Body of pancreas (tissue), 4 donors: ENCODE measurements at places on chromosomes 3 and 15. TPM values are rescaled to one million over a fixed set of nuclear protein-coding genes. Genes with fewer than 3 reads are reported as not detected.
A peak's percentile ranks its signal among the peaks of the same experiment; 100 is the strongest.

GRCh38 chr3:129056451-129057173 lies 4.0 kb upstream of the GP9 start:
- H3K4me1 ChIP-seq, result peaks cover 62% of the 10 kb centered on the region
- H3K27me3 ChIP-seq, result no peaks in the 10 kb centered on the region
- no peaks in the 10 kb centered on the region for H3K36me3 ChIP-seq
- H3K4me3 ChIP-seq, result no peak overlapping the region
- DNase-seq, result no peak

DNA sequence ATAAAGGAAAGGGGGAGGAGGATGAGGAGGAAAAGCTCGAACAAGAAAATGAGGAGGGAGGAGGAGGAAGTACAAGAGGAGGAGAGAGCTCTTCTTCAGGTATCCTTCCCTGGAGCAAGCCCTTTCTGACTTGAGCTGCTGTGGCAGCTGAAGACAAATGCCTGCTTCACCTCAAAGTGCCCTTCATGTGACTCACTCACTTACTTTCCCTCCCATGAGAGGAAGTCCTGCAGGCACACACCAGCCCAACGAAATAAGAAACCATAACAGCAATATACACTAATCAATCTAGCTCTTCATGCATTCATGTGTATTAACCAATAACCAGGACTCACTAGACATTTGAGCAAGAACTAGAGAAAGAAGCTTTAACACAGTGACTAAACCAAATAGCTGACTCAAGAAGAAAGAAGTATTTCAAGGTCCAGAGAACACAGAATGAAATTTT lies 251.9 kb downstream of the IGSF11 start:
- no peak overlapping the region for H3K27ac ChIP-seq
- H3K36me3 ChIP-seq, result no peaks in the 10 kb centered on the region
- no peaks in the 10 kb centered on the region for H3K4me1 ChIP-seq
- H3K4me3 ChIP-seq, result no peak overlapping the region
- H3K27me3 ChIP-seq, result no peaks in the 10 kb centered on the region

GRCh38 chr3:195071916-195072820 lies 198.8 kb downstream of the XXYLT1 start:
- DNase-seq, result no peak
- H3K27me3 ChIP-seq, result no peaks in the 10 kb centered on the region
- no peak overlapping the region for H3K4me3 ChIP-seq
- H3K4me1 ChIP-seq, result no peaks in the 10 kb centered on the region
- H3K27ac ChIP-seq, result no peak overlapping the region

DNA sequence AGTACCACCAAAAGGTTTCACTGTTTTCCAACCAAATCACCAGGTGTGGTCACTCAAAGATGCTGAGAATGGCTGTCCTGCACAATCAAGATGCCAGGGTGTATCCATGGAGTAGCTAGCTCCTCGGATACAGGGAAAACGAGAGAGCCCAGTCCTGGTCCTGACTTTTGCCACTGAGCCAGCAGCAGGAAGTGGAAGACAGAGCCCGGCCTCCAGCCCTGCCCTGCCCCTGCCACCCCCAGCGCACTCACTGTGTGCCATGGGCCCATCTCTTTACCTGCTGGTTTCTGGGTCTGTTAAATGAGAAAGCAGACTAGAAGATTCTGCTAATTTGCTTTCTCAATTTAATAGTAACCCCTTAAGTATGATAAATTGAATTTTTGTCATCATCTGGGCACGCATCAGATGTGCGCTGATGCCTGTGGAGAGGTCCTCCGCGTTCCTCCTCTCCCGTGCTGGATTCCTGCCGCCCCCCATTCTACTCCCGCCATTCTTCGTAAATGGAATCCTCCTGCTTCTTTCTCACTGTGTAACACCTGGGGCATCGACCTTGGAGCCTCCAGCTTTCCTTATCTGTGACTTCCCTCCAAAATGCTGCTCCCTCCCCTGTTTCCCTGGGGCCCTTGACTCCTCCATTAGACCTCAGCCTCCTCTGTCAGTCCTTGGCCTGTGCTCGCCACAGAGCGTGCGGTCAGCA lies 18.0 kb downstream of the TNFAIP8L3 start:
- H3K36me3 ChIP-seq, result no peaks in the 10 kb centered on the region
- H3K4me3 ChIP-seq, result no peak overlapping the region
- H3K27ac ChIP-seq, result no peak overlapping the region
- no peaks in the 10 kb centered on the region for H3K27me3 ChIP-seq
- DNase-seq, result no peak

- no peak for DNase-seq
- H3K27ac ChIP-seq, result no peak overlapping the region
- H3K27me3 ChIP-seq, result no peaks in the 10 kb centered on the region
- H3K4me1 ChIP-seq, result peaks cover 30% of the 10 kb centered on the region
- H3K36me3 ChIP-seq, result no peaks in the 10 kb centered on the region
Observed at GRCh38 chr15:67039384-67040075, 25.9 kb upstream of the SMAD3 start.

- H3K36me3 ChIP-seq, result no peaks in the 10 kb centered on the region
- no peaks in the 10 kb centered on the region for H3K4me1 ChIP-seq
- DNase-seq, result no peak
- no peaks in the 10 kb centered on the region for H3K27me3 ChIP-seq
Observed at GRCh38 chr15:101137312-101137940, 114.4 kb downstream of the CHSY1 start.

GRCh38 chr15:28911310-28911931 lies 25.6 kb downstream of the APBA2 start:
- DNase-seq, result no peak
- no peaks in the 10 kb centered on the region for H3K27me3 ChIP-seq
- H3K4me3 ChIP-seq, result no peak overlapping the region
- no peak overlapping the region for H3K27ac ChIP-seq
- no peaks in the 10 kb centered on the region for H3K36me3 ChIP-seq

- no peak overlapping the region for H3K4me3 ChIP-seq
- H3K27ac ChIP-seq, result no peak overlapping the region
- no peaks in the 10 kb centered on the region for H3K27me3 ChIP-seq
- DNase-seq, result no peak
Observed at GRCh38 chr3:59632760-59633573, 583.1 kb upstream of the CFAP20DC start.

GRCh38 chr15:36978625-36979024 lies 121.7 kb downstream of the MEIS2 start:
- H3K27ac ChIP-seq, result no peak overlapping the region
- H3K27me3 ChIP-seq, result no peaks in the 10 kb centered on the region
- H3K4me1 ChIP-seq, result peaks cover 5% of the 10 kb centered on the region
- no peak for DNase-seq
- H3K36me3 ChIP-seq, result no peaks in the 10 kb centered on the region
- H3K4me3 ChIP-seq, result no peak overlapping the region

DNA sequence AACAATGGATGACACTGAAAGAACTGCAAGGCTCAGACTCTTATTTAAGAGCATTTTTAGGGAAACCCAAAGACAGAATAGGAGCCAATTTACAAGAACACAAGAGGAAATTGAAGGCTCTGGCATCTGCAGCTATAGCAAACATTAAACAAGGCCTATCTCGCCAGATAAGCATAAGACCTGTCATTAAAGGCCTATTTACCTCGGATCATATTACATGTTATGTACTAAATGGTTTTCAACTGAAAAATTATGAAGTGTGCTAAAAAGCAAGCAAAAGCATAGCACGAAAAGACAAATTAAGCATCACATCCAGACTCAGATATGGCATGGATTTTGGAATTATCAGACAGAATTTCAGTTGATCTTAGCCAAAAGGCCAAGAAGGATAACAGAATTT lies 617.1 kb downstream of the SQOR start:
- H3K4me1 ChIP-seq, result peaks cover 8% of the 10 kb centered on the region
- no peak overlapping the region for H3K4me3 ChIP-seq
- DNase-seq, result no peak
- no peaks in the 10 kb centered on the region for H3K27me3 ChIP-seq
- H3K27ac ChIP-seq, result no peak overlapping the region

DNA sequence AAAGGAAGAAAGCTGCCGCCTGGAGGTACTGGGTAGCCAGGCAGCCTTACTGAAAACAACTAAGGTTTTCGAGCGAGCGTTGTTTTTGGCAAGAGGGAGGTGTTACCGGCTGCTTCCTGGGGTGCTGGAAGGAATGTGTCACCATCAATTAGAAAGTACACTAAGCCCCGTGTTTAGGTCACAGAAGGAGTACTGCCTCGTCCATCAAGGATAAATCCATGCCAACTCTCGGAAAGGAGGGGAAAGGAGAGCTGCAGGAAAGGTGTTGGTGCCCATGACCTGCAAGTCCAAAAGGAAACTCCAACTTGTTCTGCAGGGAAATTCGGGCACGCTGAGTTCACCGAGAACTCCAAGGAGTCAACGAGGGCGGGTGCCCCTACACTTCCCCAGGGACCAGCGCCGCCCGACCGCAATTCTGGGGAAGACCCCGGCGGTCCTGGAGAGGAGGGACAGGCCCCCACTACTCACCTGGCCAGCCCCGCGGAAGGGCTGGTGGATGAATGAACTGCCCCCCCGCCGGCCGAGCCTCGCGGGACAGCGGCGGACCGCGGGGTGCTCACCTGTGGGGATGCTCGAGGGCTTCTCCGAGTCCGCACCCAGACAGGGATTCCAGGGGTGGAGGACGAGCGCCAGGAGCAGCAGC lies 542 bp downstream of the PLOD2 start:
- DNase-seq, result peak; percentile 79
- peak overlapping the region; percentile 68 for H3K4me3 ChIP-seq
- H3K4me1 ChIP-seq, result peaks cover 56% of the 10 kb centered on the region
- no peaks in the 10 kb centered on the region for H3K27me3 ChIP-seq
- no peaks in the 10 kb centered on the region for H3K36me3 ChIP-seq

- no peaks in the 10 kb centered on the region for H3K36me3 ChIP-seq
- H3K4me3 ChIP-seq, result no peak overlapping the region
- DNase-seq, result no peak
Observed at GRCh38 chr3:150393745-150394144, 14.4 kb upstream of the TSC22D2 start.

GRCh38 chr3:100873611-100874010 lies 119.6 kb downstream of the ABI3BP start:
- H3K4me1 ChIP-seq, result peaks cover 10% of the 10 kb centered on the region
- no peaks in the 10 kb centered on the region for H3K27me3 ChIP-seq
- H3K36me3 ChIP-seq, result no peaks in the 10 kb centered on the region
- no peak for DNase-seq
- H3K27ac ChIP-seq, result no peak overlapping the region

DNA sequence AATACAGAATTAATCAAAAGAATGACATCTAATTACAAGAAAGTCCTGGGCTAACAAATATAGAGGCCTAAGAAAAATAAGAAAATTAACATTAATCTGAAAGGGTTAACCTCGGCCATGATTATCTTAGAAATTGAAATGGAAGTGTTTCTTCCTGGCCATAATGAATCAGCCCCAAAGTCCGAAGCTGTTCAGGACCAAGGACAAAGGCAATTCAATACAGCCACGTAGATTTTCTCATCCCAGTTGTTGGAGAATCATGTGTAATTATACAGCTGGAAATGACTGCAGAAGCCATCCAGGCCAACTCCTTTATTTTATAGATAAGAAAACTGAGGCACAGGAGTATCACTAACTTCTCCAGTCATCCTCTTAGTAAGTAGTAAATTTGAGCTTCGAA lies 38.0 kb upstream of the GBE1 start:
- H3K27ac ChIP-seq, result no peak overlapping the region
- H3K4me3 ChIP-seq, result no peak overlapping the region
- no peaks in the 10 kb centered on the region for H3K36me3 ChIP-seq
- no peaks in the 10 kb centered on the region for H3K27me3 ChIP-seq
- no peak for DNase-seq
- H3K4me1 ChIP-seq, result no peaks in the 10 kb centered on the region

- no peak overlapping the region for H3K4me3 ChIP-seq
- H3K4me1 ChIP-seq, result no peaks in the 10 kb centered on the region
- no peak for DNase-seq
- H3K27ac ChIP-seq, result no peak overlapping the region
- no peaks in the 10 kb centered on the region for H3K36me3 ChIP-seq
Observed at GRCh38 chr3:147655236-147655635, 246.1 kb downstream of the ZIC1 start.

- H3K36me3 ChIP-seq, result no peaks in the 10 kb centered on the region
- DNase-seq, result no peak
- peaks cover 9% of the 10 kb centered on the region for H3K4me1 ChIP-seq
- H3K27ac ChIP-seq, result no peak overlapping the region
- H3K27me3 ChIP-seq, result no peaks in the 10 kb centered on the region
Observed at GRCh38 chr3:42852441-42852840, 23.2 kb downstream of the CYP8B1 start.

GRCh38 chr15:99449514-99449913 lies 116.3 kb upstream of the MEF2A start:
- H3K27me3 ChIP-seq, result no peaks in the 10 kb centered on the region
- H3K4me3 ChIP-seq, result no peak overlapping the region

GRCh38 chr15:44738340-44738984 lies 2.1 kb downstream of the TRIM69 start:
- H3K4me1 ChIP-seq, result no peaks in the 10 kb centered on the region
- H3K36me3 ChIP-seq, result no peaks in the 10 kb centered on the region
- no peak for DNase-seq
- no peak overlapping the region for H3K27ac ChIP-seq
- H3K27me3 ChIP-seq, result no peaks in the 10 kb centered on the region

GRCh38 chr3:16173283-16174025 lies 1.0 kb upstream of the GALNT15 start:
- DNase-seq, result no peak
- no peak overlapping the region for H3K27ac ChIP-seq
- H3K36me3 ChIP-seq, result no peaks in the 10 kb centered on the region
- no peak overlapping the region for H3K4me3 ChIP-seq
- H3K27me3 ChIP-seq, result no peaks in the 10 kb centered on the region

DNA sequence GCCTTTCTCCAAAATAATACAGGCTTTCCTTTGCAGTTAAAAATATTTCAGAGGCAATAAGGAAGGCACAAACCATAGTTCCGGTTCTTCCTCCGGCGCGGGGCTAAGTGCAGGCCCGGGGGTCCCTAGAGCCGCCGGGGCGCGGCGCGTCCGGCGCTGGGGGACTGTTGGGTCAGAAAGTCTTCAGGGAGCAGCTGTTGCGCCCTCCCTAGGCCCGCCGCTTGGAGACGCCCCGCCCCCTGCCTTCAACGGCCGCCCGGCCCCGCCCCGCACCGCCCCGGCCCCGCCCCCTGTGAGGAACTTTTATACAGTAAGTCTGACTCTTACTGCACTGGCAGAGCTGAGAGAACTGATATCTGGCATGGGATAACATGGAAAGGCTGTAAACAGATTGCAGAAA lies 283.1 kb upstream of the ARL6 start:
- no peaks in the 10 kb centered on the region for H3K36me3 ChIP-seq
- no peaks in the 10 kb centered on the region for H3K4me1 ChIP-seq
- no peaks in the 10 kb centered on the region for H3K27me3 ChIP-seq
- DNase-seq, result no peak

Gene C3orf80
- total RNA-seq, result 1.3 TPM

Gene MOBP
- total RNA-seq, result not detected

Gene SATB1
- 50.8 TPM for total RNA-seq

Gene LYZL4
- not detected for total RNA-seq

Gene C15orf62
- total RNA-seq, result not detected

Gene CFAP20DC
- total RNA-seq, result 1.0 TPM

Gene MST1
- total RNA-seq, result 16.9 TPM

Gene ATP11B
- total RNA-seq, result 30.1 TPM

Gene PRSS50
- 3.1 TPM for total RNA-seq

Gene ALPK3
- total RNA-seq, result 7.8 TPM

Gene TMEM207
- not detected for total RNA-seq

Gene UBA3
- 47.5 TPM for total RNA-seq

Gene GASK1A
- total RNA-seq, result 8.8 TPM

Gene ZNF620
- total RNA-seq, result 6.9 TPM

Gene FLNB
- total RNA-seq, result 121 TPM

Gene CAMKV
- not detected for total RNA-seq
